ENCODE measurements at places on chromosomes 1 and 21.

GRCh38 chr1:66546047-66546810, 12.3 kb downstream of the SGIP1 start:
- DNase-seq = no peak

- DNase-seq = no peak
These were observed 755.2 kb upstream of the ADAMTS5 start for GRCh38 chr21:27722095-27722494.

DNA sequence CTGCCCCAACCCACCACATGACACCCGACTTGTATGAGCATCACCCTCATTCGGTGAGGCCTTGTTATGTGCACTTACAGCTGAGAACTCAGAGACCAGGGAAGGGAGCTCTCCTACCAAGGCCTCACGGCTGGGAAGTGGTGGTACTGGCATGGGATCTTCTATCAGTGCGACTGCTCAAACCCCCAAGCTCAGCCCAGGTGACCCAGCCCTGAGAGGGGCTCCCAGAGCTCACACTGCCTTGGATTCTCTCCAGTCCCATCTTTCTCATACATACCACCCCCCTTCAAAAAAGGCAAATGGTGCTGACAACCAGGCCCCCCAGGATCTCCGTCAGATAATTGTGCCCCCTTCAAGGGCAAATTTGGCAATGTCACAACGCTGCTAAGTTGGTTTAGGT, 777 bp upstream of the PLA2G2F start:
- DNase-seq = no peak

DNA sequence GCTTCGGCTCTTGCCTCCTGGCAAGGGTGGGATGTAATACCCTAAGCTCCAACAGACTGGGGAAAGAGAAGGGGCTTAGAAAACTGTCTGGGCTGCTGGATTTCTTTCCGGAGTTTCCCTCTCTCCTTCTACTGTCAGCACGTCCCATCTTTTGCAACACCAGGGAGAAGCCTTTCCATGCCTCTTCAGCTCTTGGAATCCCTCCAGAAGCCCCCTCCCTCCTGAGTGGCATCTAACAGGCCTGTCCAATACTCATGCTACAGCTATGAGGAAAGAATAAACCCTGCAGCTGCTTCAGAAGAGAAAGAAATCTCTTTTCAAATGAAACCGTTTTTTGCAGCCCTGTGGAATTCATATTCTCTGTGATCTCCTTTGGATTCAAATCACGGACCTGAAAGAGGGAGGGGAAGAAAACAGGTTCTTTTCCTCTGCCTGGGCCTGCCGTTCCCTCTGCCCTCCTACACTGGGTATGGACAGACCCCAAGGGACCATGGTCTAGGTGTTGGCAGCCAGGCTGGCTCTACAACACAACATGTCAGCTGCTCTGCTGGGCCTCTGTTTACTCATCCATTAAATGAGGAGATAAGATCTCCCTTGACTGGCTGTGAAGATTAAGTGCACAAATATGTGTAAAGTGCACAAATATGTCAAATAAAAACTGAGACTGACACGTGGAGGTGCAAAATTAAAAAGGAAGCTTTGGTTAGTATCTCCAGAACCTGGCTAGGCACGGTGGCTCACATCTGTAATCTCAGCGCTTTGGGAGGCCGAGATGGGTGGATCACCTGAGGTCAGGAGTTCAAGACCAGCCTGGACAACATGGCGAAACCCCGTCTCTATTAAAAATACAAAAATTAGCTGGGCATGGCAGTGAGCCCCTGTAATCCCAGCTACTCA, 6.0 kb upstream of the CAPN2 start:
- no peak for DNase-seq

GRCh38 chr1:160797861-160798273, 1.9 kb downstream of the LY9 start:
- DNase-seq = no peak

DNA sequence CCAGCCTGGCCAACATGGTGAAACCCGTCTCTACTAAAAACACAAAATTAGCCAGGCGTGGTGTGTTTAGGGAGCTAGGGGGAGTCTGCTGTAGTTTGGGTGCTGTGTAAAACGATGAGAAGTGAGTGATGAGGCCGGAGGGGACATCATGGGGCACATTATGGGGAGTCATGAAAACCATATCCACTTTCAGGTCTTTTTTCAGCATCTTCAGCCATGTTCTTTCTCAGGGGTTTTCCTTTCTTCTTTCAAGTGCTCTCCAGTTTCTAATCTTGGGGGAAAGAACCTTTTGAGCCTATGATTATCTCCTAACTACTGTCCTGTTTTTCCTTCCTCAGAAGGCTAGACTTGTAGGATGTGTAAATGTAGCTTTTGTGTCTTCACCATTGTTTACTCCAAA, 14.4 kb downstream of the KDM4A start:
- no peak for DNase-seq

GRCh38 chr1:76682138-76682537, 185.1 kb upstream of the ST6GALNAC5 start:
- DNase-seq = no peak

- no peak for DNase-seq
These were observed 6.3 kb downstream of the MX2 start for GRCh38 chr21:41367945-41368734.

- no peak for DNase-seq
These were observed 241.6 kb downstream of the SMYD3 start for GRCh38 chr1:246265481-246265880.

- DNase-seq = no peak
These were observed 21.2 kb upstream of the OTUD3 start for GRCh38 chr1:19861034-19861433.

- DNase-seq = no peak
These were observed 16.1 kb upstream of the IFFO2 start for GRCh38 chr1:18972531-18972930.

DNA sequence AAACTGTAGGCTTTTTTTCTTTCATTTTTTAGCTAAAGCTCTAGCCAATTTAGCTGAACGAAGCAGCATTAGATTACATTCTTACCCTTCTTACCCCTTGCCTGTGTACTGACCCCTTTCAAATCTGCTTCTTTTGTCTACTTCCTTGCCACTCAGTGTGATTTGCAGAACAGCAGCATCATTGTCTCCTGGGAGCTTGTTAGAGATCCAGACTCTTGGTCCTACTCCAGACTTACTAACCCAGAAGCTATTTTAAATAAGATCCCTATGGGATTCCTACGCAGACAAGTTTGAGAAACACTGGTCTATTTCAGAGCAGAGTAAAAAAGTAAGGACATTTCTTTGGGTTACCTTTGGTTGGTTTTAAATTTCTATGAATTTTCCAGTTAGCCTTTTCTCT, 13.8 kb downstream of the LRRC39 start:
- DNase-seq = no peak

GRCh38 chr1:54998677-54999076, at the start of gene BSND:
Gene BSND, plus strand, starts transcription at chr1:54998933. Its CDS starts 254 bp downstream, at chr1:54999187.
- no peak for DNase-seq

- peak; percentile 15 for DNase-seq
These were observed 58.1 kb upstream of the COA6 start for GRCh38 chr1:234315091-234315541.

GRCh38 chr1:162732566-162733335, 57.8 kb upstream of the HSD17B7 start:
- no peak for DNase-seq

GRCh38 chr1:5271264-5271663, 616.9 kb downstream of the AJAP1 start:
- DNase-seq = no peak

DNA sequence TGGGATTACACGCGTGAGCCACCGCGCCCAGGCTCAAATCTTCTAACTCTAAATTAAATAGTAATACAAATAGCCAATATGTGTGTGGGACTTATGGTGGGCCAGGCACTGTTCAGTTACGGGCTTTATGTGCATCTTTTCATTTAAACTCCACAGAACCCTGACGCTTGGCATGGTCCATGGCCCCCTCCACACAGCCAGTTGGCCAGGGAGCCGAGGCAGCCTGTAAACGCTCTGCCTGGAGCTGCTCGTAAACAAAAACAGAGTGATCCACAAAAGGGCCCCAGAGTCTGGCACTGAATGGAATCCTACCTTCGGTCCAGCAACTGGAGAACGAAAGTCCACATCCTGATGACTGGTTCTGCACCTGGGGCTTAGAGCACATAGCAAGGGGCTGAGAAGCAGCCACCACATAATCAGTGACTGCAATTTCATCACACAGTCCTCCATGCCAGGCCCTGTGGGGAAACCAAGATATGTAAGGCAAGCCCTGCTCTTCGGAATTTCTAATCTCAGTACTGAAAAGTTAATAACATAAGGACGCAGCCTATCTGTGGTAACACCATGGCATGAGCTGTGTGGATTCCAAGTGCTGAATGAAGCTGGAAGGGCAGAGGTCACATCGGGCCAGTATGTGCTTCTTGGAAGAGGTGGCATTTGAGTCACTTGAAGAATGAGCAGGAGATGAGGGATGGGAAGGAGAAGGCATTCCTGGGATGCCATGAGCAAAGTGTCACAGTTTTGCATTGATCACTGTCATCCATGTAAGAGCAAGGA, 13.5 kb upstream of the ADAMTSL4 start:
- no peak for DNase-seq

DNA sequence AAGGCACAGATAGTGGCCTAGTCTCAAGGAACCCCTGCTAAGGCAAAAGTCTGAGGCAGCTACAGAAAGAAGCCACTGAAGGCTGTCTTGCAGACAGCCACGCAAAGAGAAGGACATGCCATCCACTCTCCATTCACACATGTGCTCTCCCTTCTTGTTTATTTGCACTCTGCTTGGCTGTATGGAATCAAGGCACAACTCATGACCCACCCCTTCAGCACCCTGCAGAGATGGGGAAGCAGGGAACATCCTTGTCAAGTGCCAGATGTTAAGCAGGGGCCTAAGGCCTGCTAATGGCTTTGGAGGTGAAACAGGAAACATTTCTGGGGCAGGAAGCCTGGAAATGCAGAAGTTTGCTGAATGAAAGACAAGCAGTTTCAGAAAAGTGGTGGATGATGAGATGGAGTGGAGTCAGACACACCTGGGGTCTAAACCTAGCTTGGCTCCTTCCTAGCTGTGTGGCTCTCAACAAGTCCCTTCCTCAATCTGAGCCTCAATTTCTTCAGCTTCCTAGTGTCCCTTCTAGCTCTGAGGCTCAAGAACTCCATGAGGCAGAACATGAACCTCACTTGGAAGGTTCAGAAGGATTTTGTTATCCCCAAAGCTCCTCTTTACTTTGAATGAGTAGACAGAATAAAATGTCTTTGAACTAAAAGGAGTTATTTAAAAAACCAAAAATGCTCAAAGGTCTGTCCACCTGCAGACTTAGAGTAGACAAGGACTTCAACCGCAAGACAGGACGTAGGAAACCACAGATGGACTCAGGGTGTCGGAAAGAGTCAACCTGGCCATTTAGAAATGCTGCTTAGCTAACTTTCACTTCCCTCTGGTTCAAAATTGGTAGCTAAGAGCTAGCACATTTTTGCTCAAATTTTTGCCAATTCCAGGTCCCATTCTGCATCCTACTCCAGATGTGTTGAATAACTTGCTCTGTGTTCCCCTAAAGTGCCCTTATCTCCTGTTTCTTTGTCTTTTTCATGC, 283.1 kb downstream of the PLPP3 start:
- no peak for DNase-seq

DNA sequence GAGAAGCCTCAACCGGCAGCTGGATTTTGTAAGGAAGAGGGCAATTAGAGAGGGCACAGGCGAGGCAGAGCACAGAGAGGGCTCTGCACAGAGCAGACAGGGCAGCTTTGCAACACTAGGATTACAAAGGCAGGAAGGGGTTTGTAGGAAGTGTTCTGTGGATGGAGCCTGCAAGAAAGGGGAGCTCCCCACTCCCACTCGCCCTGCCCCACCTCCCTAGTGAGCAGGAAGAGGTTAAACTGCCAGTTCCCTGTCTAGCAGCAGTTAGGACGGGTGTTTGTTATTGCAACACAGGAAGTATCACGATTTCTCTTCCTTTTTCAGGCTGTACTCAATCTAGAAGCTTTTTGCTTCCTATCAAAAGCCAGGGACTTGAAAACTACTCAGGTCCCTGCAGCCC, 63.3 kb upstream of the LRRC8D start:
- DNase-seq = no peak

GRCh38 chr1:20921285-20921684, 134.2 kb upstream of the HP1BP3 start:
- no peak for DNase-seq

GRCh38 chr1:226063977-226064815, 1.7 kb downstream of the H3-3A start:
- DNase-seq = no peak
